ENCODE measurements at places on chromosomes 12 and 14. TPM values are rescaled to one million over a fixed set of nuclear protein-coding genes. Genes with fewer than 3 reads are reported as not detected.

GRCh38 chr14:104425763-104426646 is 153.6 kb upstream of the C14orf180 start:
- DNase-seq: no peak
- H3K27ac ChIP-seq: no peak overlapping the region
- peaks cover 49% of the 10 kb centered on the region for H3K4me1 ChIP-seq
- no peaks in the 10 kb centered on the region for H3K27me3 ChIP-seq
- no peaks in the 10 kb centered on the region for H3K36me3 ChIP-seq
- no peak overlapping the region for H3K4me3 ChIP-seq

- peak overlapping the region; percentile 6 for H3K27ac ChIP-seq
- H3K36me3 ChIP-seq: no peaks in the 10 kb centered on the region
- no peak for DNase-seq
- no peaks in the 10 kb centered on the region for H3K27me3 ChIP-seq
- H3K4me1 ChIP-seq: no peaks in the 10 kb centered on the region
These were observed 165.1 kb downstream of the SLC38A4 start for GRCh38 chr12:46660719-46661109.

DNA sequence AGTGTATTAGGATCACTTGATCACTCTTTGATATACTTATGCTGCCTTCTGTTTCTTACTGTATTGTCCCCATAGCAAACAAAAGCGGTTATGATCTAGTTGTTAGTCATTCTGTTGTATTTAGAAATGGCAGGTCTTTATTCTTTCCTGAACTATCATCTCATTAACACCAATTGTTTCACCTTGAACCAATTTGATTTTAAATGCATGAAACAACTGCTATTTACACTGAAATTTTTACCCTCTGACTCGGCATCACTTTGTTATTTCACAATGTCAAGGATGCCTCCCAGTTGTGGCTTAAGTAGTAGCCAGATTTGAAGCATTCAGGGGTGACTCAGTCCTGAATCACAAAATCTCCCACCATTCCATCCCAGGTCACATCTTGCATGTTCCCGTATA is 303.5 kb downstream of the EGLN3 start:
- no peak for DNase-seq
- no peak overlapping the region for H3K4me3 ChIP-seq
- H3K4me1 ChIP-seq: no peaks in the 10 kb centered on the region
- H3K36me3 ChIP-seq: no peaks in the 10 kb centered on the region
- no peaks in the 10 kb centered on the region for H3K27me3 ChIP-seq

GRCh38 chr12:108075561-108075960 is 53.5 kb upstream of the WSCD2 start:
- no peak overlapping the region for H3K4me3 ChIP-seq
- H3K36me3 ChIP-seq: no peaks in the 10 kb centered on the region
- H3K27ac ChIP-seq: no peak overlapping the region
- no peak for DNase-seq
- no peaks in the 10 kb centered on the region for H3K27me3 ChIP-seq
- peaks cover 7% of the 10 kb centered on the region for H3K4me1 ChIP-seq

DNA sequence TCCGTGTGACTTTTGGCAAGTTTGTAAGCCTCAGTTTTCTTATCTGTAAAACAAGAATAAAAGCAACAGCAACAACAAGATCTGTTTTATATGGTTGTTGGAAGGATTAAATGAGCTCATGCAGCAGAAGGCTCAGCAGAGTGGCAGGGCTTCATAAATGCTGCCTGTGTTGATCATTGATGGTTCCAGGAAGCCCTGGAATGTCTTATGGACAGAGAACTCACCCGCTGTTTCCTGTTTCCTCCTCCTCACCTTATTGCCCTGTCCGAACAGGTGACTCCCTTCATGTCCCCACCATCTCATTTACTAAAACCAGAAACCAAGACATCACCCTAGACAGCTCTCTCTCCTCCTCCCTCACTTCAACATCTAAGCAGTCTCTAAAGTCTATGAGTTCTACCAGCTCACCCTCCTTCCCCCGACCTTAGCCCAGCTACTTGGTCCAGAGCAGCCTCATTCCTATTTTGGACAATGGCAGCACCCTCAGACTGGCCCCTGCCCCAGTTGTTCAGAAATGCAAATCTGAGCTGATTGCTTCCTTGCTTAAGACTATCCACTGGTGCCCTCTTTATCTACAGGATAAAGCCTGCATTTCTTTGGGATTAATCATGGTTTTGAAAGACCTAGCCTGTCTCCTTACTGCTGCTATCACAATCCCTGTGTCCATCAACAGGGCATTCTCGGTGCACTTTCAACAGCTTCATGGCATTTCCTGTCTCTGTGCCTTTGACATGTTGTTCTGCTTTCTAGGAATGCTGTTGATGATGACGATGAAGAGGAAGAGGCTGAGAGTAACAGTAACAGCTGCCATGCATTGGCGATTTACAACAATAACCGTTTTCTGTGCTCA is 21.4 kb upstream of the GSG1 start:
- H3K27ac ChIP-seq: no peak overlapping the region
- H3K4me3 ChIP-seq: no peak overlapping the region
- H3K27me3 ChIP-seq: no peaks in the 10 kb centered on the region
- no peaks in the 10 kb centered on the region for H3K4me1 ChIP-seq

DNA sequence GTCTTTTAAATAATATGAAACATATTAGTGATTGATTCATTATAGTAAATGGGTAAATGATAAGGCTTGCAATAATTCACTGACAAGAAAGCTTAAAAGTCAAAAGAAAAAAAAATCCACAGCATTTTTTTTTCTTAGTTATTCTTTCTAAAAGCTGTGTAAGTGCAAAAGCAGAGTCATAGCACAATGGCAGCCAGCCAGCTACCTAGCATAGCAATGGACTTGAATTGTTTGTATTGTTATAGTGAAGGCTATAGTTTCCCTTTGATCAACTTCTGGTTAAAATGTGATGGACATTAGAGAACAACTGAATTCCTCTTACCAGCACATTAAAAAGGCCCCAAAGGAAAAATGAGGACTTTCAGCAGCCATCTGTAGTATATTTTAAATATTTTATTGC is 232.1 kb downstream of the NAV3 start:
- H3K27me3 ChIP-seq: no peaks in the 10 kb centered on the region
- no peaks in the 10 kb centered on the region for H3K36me3 ChIP-seq
- H3K27ac ChIP-seq: no peak overlapping the region
- no peaks in the 10 kb centered on the region for H3K4me1 ChIP-seq
- H3K4me3 ChIP-seq: no peak overlapping the region

- peaks cover 3% of the 10 kb centered on the region for H3K36me3 ChIP-seq
- H3K27ac ChIP-seq: no peak overlapping the region
- DNase-seq: no peak
- no peaks in the 10 kb centered on the region for H3K4me1 ChIP-seq
These were observed 41.3 kb downstream of the RAB3IP start for GRCh38 chr12:69779928-69780327.

DNA sequence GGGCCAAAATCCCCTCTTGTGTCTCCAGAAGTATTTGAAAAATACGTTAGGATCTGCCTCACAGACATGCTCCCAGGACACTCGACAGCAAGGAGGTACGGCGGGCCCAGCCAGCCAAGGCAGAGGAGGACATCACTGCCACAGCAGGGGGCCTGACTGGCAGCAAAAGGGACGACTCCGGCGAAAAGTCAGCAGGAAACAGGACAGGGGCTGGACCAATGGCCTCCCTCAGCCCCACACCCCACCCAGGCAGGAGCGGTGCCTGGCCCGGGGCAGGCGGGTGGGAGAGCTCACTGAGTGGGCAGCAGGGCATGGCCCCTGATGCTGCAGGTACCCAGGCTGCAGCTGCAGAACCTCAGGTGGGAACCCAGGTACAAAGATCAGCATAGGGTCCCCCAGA is 17.8 kb downstream of the BRF1 start:
- H3K36me3 ChIP-seq: peaks cover 51% of the 10 kb centered on the region
- DNase-seq: no peak
- no peak overlapping the region for H3K4me3 ChIP-seq
- H3K4me1 ChIP-seq: peaks cover 22% of the 10 kb centered on the region

GRCh38 chr14:103593577-103593976 is 30.8 kb downstream of the COA8 start:
- no peaks in the 10 kb centered on the region for H3K27me3 ChIP-seq
- no peak for DNase-seq
- peaks cover 30% of the 10 kb centered on the region for H3K4me1 ChIP-seq

DNA sequence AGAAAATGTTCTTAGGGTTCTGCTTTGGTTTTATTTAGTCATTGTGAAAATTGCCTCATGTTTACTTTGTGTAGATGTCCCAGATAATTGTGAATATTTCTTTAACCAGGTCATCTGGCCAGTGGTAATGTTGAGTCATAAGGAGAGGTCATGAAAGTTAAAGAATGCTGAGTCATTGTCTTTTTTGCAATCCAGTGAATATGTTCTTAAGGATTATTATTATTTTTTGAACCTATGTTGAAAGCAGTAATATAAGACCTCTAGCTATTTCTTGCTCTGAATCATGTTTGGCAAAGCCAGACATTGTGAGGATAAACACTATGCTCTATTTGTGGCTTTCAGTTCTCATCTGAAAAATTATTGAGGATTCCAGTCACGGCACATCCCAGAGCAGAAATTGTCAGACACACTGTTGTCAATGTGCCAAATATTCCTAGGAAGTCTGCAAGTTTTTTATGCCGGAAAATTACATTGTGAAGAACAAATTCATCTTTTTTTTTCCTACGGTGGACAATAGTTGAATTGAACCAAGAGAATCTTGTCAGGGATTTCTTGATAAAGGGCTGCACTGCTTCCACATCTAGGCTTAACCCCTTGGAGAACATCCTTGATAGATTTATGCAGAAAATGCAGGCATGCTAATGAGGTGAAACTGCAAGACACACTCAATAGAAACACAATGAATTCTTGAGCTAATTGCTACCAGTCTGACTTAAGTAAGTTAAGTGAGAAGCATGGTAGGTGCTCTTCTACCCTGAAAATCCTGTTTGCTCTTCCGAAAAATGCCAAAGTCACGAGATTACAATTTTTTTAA is 369.6 kb downstream of the ATP23 start:
- H3K27me3 ChIP-seq: no peaks in the 10 kb centered on the region
- H3K36me3 ChIP-seq: no peaks in the 10 kb centered on the region
- DNase-seq: no peak
- no peak overlapping the region for H3K27ac ChIP-seq

Gene KLRK1
- 10.1 TPM for total RNA-seq

Gene ADCY6
- 39.9 TPM for total RNA-seq

Gene GLT1D1
- total RNA-seq: 19.8 TPM

Gene IL22
- total RNA-seq: not detected

Gene TTLL5
- total RNA-seq: 34.8 TPM

Gene CCDC198
- 11.3 TPM for total RNA-seq

Gene HEATR5A
- total RNA-seq: 42.3 TPM

All from spinal cord (tissue), 10 donors.